GM04503 (cell line): ENCODE measurements at places on chromosomes 6 and 20.
A peak's percentile ranks its signal among the peaks of the same experiment; 100 is the strongest.

DNA sequence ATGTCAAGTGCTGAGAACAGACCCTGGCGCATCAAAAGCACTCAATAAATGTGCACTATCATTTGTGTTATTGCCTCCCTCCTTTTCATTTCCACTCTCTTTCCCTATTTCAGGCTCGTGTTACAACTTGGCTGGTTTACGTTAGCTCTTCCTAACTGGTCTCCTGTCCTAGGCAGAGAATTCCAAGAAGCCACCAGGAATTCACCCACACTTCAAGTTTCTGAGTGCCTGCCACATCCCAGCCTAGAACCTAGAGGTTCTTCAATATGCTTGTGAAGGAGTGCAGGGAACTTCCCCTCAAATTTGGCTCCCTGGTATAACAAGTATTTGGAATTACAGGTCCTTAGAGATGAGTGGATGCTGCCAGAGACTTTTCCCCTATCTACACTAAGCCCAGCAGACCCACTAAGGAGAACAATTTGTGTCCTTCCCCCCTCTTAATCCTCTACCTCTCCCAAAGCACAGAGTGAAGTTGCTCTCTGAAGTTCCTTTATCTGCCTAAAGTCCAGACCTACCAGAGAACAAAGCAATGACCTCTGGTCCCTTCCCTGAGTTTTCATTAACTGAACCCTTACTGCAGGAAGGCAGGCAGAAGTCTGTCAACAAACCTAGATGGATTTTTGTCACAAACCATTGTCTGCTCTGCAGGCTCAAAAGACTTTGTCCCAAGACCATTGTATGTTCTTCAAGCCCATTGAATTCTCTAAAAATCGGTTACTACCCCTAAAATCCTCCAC is 201.6 kb upstream of the JARID2 start:
- DNase-seq = no peak

DNA sequence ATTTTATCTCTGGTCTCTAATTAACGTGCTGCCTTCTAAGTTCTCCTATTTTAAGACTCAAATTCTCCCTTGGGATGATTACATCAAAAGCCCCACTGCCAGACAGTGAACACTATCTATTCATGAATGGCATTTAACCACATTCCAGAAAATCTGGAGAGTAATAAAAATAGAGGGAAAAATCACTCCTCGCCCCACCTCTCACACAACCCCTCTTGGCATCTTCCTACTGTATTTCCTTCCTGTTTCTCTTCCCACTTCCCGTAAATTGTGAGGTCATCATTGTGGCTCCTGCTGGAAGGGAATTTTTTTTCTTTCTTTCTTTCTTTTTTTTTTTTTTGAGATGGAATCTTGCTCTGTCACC is 31.5 kb downstream of the RAB44 start:
- no peak for DNase-seq

DNA sequence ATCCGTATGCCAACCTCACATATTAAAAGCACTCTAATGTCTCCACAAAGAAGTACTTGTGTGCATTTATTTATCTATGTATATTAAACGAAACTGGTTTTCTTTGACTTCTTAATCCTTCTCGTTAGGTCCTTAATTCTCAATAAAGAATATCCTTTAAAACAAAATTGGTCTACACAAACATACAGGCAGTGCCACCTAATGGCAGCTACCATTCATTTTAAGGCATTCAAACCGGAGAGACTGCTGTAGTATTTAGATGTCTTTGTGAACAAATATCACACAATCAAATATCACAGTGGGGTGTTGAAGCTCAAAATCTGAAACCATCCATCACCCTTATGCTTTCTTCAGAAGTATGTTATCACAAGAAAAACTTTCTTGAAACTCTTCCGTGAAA is 96.6 kb upstream of the IRAK1BP1 start:
- DNase-seq = no peak

DNA sequence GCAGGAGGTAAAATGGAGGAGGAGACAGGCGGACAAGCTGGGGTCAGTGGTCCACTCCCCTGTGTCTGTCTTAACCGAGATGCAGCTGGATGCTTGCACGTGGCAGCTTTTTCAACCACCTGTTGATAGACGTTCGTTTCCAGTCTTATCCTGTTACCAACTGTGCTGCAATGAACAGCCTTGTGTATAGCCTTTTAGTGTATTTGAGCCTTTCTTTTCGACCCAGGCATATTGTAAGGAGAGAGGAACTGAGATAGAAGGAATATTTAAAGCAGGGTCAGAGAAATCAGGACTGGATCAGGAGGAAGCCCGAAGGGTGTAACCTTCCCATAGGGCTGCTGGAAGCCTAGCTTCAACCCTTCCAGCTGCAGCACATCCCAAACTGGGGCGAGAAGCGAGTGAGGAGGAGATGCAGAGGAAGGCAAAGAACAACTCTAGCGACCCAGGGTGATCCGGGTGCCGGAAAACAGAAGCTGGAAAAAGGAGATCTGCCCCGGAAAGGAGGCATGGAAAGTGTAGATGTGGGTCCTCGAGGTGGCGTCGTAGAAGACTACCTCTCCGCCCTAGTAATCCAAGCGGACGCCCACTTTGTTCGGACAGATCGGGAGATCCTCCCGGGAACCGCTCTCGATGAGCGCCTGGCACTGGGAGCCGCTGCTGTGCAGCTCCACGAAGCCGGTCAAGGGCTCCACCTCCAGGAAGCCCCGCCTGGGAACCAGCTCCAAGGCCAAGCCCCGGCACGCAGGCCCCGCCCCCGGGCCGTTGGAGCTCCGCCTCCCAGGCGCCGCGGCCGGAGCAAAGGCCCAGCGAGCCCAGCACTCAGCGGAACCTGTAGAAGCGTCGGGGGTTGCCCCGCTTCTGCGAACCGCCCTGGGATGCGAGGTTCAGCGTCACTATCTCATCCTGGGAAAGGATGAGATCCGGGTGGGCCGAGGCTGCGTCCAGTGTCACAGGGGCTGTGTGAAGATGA is 11.2 kb downstream of the TRIM31 start:
- no peak for DNase-seq

DNA sequence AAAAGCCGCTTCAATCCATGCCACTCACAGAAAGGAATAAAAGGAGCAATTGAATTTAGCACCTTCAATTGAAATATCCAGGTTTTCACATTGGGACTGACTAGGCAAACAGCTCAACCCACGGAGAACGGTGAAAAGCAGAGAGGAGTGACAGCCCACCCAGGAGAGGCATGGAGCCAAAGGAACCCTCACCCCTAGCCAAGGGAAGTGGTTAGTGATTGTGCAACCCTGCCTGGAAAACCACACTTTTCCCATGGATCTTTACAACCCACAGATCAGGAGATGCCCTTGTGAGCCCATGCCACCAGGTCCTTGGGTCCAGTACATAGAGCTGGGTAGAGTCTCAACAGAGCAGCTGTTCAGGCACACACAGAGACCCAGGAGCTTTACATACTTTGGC is 911.8 kb downstream of the EPHA7 start:
- no peak for DNase-seq

DNA sequence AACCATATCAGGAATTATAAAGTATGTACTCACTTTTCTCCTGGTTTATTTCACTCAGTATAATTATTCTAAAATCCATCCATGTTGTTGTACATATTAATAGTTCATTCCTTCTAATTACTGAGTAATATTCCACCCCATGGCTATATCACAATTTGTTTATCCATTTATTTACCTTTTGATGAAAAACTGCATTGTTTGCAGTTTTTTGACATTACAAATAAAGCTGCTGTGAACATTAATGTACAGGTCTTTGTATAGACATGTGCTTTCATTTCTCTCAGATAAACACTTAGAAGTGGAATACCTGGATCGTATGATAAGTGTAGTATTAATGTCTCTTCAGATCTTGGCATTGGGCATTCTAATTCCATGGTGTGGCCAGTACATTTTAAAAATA is 4.2 kb downstream of the SLC17A3 start:
- DNase-seq = no peak

GRCh38 chr6:165606740-165607008 is 56.4 kb downstream of the PDE10A start:
- DNase-seq = no peak

- no peak for DNase-seq
Measured at GRCh38 chr20:35833241-35833640, 61.4 kb downstream of the PHF20 start.

- DNase-seq = no peak
Measured at GRCh38 chr6:33772902-33773472, 15.9 kb downstream of the LEMD2 start.

GRCh38 chr6:131362070-131362469 is 211.0 kb upstream of the ARG1 start:
- DNase-seq = no peak

DNA sequence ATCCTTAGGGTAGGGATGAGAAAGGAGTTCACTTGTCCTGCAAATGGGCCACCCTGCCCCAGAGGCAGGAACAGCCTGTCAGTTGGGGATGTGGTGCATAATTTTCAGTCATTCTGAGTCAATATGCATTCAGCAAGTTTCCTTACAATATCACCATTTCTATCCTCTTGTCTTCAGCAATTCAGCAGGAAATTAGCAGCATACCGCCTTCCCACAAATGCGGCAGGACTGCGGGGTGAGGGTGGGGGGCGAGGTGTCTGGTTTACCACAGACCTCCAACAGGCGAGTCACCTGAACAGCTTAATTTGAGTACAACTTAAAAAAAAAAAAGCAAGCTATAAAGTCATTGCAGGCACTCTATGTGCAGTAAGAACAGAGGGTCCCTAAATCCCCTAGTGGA is 126.8 kb downstream of the MAP3K7 start:
- DNase-seq = no peak

DNA sequence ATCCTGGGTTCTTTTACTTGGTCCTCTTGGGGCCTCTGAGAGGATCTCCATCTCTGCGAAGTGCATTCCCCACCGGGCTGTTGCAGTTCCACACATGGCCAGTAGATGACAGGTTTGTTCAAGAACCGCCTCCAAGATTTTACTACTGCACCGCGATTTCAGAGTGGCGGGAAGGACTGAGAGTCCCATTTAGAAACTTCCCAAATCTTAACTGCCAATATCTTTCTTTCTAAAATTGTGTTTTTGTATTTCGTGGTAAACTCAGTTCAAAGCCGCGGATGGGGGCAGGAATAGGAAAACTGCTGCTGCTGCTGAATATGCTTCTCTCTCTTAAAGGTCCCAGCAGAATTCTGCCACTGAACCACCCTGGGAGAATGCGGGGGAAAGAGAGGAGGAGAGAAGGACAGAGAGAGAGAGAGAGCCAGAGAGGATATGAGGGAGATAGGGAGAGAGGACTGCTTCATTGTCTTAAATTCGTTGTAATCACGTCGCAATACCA is 8.6 kb upstream of the BTNL2 start:
- DNase-seq = no peak

DNA sequence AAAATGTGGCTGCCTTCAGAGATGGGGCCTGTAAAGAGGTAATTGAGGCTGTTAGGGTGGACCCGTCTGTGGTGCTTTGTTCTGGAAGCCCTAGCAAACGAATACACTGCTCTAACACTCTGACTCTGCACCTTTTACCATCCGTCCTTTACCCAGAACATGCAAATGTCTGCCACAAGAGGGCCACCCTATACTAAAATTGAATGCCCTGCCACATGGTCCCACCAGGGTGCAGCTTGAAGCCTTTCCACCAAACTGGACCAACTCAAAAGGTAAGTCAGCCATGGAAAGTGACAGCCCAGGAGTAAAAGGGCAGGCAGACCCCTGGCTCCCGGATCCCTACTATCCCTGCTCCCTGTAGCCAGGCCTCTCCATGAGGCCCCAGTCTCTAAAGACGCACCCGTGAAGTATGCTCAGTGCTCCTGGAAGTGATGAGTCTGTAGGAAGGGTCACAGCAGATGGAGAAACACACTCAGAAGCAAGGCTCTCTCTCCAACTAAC is 5.8 kb upstream of the BFSP1 start:
- DNase-seq = no peak

DNA sequence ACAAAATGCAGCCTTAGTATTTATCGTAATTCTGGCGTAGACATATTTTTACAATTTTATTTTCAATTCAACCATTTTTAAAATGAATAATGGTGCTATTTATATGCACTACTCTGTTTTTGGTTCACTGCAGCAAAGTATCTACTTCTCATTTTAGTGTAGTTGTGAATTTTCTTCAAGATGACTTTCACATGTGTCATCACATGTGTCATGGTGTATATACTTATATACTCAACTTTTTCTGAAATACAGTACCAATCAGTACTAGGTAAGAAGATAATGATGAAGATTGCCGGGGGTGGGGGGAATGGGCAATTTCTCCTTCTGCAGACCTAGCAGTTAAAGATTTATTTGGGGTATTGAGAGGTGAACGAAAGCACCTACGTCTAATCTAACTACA is 634.5 kb downstream of the PHF3 start:
- no peak for DNase-seq

DNA sequence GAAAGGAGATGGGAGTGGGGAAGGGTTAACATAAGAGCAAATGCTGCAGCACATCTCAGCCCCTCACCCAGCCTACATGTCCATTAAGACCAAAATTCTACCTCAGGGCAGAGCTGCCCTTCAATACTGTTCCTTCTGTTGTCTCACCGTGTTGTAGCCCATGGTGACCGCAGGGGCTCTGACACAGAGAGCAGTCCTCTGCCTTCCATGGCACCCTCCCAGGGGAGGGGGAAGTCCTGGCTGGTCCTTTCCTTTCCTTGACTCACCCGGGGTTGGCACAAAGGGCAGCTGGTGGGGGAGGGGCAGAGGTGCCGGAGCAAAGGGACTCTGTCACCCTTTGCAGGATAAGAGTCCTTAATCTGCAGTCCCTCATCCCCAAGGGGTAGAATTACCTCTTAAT is 15.2 kb downstream of the NKX2-2 start:
- DNase-seq = no peak

DNA sequence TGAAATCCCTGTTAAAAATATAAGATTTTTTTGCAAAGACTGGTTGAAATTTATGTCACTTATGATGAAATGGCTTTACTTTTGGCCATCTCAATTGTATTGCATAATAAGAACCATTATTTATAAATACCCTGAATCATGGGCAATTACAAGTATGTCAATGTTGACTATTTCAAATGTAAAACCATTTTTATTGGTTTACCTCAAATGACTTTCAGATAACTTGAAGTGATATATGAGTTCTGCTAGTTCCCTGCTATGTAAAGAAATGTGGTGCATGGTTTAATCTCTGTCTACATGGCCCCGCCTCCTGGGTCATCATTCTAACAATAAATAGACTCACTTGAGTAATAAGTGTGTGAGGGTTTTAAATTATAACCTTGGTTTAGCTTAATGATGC is 275.6 kb upstream of the PREP start:
- peak; percentile 23 for DNase-seq
